CD8-positive, alpha-beta memory T cell (primary cell): ENCODE measurements at places on chromosomes 1 and 21. TPM values are rescaled to one million over a fixed set of nuclear protein-coding genes. Genes with fewer than 3 reads are reported as not detected.

GJC2 gene
- total RNA-seq = 1.1 TPM

DNA sequence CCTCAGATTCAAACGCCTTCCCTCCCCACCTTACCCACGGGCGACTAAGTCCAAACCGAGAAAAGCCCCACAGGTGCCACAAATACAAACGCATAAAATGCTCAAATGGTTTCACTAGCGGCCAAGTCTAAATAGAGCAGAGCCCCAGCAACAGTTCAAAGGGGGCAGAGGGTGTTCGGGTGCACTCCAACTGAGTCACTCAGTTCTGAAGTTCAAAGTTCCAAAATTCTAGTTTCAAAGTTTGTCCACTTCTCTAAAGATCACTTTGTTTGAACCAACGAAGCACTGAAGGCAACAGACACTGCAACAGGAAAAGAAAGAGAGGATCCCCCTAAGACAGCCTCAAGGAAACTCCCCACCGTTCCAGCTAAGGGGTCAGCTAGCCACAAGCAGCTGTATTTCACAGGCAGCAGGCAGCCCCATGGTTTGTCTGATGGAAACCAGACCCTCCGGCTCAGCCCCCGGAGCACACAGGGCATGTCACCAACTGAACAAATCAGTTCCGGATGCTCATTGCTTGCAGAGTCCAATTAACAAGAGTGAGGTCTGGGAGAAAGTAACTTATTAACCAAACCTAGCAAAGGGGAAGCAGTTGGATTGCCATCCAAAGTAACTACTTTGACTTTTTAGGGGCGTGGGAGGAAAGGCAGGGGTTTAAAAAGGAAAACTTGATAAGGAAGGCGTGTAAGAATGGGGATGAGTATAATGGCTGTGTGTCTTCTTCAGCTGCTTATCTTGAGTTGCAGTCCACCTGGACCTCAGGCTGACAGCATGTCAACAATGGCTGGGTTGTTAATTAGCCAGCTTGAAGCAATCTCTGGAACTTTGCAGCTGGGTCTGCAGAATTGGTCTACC, 1423.9 kb upstream of the PRMT6 start:
- no peak overlapping the region for H3K27ac ChIP-seq
- H3K36me3 ChIP-seq = no peaks in the 10 kb centered on the region
- no peak for DNase-seq
- H3K27me3 ChIP-seq = no peaks in the 10 kb centered on the region

- DNase-seq = no peak
- H3K4me3 ChIP-seq = no peak overlapping the region
- H3K27me3 ChIP-seq = no peaks in the 10 kb centered on the region
Measured at GRCh38 chr1:232423591-232423990, 206.3 kb downstream of the SIPA1L2 start.

C1QA gene
- 0.53 TPM for total RNA-seq

DNA sequence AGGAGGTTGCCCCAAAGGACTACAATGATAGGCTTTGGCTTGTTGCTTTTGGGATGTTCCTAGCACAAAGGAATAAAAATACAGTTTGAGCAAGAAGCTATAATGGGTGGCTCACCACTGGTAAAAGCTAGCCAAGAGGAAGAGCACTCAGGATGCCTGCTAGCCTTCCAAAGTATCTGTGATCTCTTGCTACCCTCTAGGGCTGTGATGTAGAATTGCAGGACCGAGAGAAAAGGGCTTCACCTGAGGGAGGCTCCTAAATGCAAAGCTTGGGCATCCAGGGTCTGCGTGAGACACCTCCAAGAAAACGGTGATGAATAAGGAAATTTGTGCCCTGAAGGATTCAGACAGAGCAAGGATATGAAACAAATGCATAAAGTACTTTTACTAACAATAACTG, 17.7 kb downstream of the IVL start:
- no peaks in the 10 kb centered on the region for H3K36me3 ChIP-seq
- H3K4me1 ChIP-seq = no peaks in the 10 kb centered on the region

ASCL5 gene
- 0.22 TPM for total RNA-seq

DNA sequence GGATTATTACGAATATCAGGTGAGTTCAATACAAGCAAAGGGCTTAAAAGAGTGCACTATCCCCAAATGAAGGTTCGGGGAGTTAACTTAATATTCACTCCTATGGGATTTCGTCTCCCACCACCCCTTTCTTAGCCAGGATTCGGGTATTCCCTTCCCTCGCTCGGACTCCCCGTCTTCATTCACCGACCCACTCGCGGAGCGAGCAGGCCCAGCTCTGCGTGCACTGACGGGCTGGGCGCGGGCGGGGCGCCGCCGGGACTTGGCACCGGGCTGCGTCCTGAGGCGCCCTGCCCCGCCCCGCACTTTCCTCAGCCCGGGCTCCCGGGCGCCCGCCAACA, 7.7 kb upstream of the MPZL1 start:
- H3K27me3 ChIP-seq = no peaks in the 10 kb centered on the region
- H3K27ac ChIP-seq = peak overlapping the region; percentile 71
- H3K36me3 ChIP-seq = no peaks in the 10 kb centered on the region
- H3K4me3 ChIP-seq = peak overlapping the region; percentile 93
- DNase-seq = no peak

- H3K36me3 ChIP-seq = no peaks in the 10 kb centered on the region
- H3K27ac ChIP-seq = no peak overlapping the region
- H3K4me3 ChIP-seq = no peak overlapping the region
- H3K4me1 ChIP-seq = no peaks in the 10 kb centered on the region
- no peak for DNase-seq
- H3K27me3 ChIP-seq = no peaks in the 10 kb centered on the region
Measured at GRCh38 chr1:100882698-100883097, 11.9 kb downstream of the EXTL2 start.

MATN1 gene
- 0.91 TPM for total RNA-seq

DNA sequence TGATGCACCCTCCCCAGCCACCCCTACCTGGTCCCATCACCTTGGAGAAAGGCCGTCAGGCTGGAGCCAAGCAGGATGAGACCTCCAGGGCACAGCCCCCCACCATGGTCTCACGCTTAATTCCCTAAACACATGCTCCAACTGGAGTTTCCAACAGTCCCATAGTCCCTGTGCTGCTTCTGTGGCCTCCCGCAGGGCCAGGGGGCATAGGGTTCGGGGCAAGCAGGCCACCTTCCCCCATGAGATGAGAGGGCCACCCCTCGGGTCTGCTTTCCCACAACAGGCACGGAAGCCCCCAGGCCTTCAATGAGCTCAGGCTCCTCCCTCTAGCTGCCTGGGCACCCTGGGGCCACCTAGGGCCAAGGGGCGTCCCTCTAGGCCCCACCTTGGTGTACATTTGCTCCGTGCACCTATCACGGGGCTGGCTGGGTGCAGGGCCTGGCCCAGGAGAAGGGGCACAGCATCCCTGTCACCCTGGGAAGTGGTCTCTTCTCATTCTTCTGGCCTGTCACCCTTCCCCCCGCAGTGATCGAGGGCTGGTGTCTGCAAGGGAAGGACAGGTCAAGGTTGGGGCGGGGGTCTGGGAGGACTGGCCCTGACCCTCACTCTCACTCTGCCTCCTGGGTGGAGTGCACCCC, 42.4 kb downstream of the TRIM11 start:
- H3K36me3 ChIP-seq = no peaks in the 10 kb centered on the region
- H3K4me3 ChIP-seq = no peak overlapping the region
- no peak for DNase-seq
- H3K27ac ChIP-seq = no peak overlapping the region

- H3K4me3 ChIP-seq = no peak overlapping the region
- H3K36me3 ChIP-seq = no peaks in the 10 kb centered on the region
- no peak overlapping the region for H3K27ac ChIP-seq
- no peaks in the 10 kb centered on the region for H3K4me1 ChIP-seq
Measured at GRCh38 chr1:193498088-193498655, 311.8 kb upstream of the B3GALT2 start.

DNA sequence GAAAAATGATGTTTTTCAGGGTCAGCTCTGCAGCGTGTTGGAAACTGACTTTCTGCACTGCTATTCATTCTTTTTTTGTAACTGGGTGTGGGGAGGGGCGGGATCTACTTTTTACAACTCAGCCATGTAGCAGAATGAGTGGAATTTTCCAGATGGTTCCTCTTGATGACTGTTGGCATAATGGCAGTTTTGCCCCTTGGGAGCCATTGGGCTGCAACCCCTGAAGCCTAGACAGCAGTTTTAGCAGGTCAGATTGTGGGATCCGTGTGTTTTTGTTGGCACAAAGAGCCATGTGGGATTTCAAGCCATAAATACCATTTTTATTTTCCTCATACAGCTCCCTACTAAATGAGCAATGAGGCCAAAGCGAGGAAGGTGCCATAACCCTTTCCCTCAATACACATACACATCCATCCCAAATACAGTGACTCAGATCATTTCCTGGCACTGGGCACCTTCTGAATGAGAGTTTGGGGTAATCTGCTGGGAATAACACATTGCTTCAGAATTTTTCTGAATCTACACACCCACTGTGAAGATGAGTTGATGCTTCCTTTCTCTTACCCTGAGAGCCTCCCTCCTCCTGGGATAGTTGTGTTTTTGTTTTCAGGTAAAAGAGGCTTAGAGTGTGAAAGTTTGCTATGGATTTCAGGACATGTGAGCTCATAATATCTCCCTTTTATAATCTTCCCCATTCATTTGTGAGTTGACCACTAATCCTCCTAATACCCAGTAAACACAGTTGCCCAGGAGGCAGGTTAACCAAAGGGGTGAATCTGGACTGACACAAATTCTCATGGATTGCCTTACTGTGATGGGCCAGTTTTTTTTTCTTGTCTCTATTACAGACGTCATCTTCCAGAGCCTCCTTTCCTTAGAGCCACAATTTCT, 13.1 kb downstream of the S100A10 start:
- no peak overlapping the region for H3K27ac ChIP-seq
- peaks cover 34% of the 10 kb centered on the region for H3K36me3 ChIP-seq
- H3K4me3 ChIP-seq = no peak overlapping the region
- H3K27me3 ChIP-seq = no peaks in the 10 kb centered on the region
- H3K4me1 ChIP-seq = peaks cover 24% of the 10 kb centered on the region
- no peak for DNase-seq
